ENCODE measurements at places on chromosomes 6 and 20.

DNA sequence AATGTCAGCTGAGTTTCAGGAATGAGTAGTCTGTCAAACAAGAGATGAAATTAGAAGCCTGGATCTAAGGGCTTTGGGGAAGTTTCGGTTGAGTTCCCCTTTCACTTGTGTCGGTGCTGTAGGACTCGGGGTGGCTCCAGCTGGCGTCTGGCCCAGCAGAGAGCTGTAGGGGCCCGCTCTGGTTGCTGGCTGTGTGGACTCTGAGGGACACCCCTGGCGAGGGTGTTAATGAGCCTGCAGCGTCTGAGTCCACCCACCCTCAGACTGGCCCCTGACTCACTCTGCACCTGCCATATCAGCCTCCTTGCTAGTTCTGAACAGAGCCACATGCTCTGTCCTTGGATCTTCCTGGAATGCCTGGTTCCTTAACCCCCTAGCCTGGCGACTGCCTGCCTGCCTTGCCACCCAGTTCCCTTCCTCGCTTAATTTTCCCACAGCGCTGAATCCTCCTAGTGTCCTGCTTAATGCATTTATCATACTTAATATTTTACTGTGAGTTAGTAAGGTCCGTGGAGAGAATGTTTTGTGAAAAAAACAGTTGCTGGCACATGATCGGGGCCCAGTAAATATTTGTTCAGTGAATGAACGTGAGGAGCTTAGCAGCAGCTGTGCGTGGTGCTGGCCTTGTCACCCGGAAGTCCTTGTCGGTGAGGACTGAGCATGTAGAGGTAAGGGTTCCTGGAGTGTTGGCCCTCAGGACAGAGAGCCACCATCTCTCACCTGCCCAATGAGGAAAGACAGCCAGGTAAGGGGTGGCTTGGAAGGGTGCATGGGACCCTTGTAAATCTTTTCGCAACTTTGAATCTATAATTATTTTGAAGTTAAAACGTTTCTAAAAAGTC is 1.6 kb downstream of the DNAJC5 start:
- no peak for DNase-seq

GRCh38 chr6:163427498-163428254 is 13.2 kb downstream of the QKI start:
- no peak for DNase-seq

DNA sequence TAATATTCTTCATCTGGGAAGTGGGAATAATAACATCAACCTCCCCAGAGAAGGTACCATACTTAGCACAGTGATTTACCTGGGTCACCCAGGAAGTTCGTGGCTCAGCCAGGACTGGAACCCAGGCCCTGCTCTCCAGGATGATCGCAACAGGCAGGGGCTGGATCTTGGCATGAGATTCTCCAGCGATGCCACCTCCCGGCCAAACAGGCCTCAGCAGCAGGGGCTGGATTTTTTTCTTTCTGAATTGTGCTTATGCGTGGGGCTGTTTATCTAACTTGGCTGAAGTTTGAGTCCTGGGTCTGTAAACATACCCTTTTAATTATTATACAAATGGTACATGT is 129.5 kb upstream of the PTPN1 start:
- no peak for DNase-seq

DNA sequence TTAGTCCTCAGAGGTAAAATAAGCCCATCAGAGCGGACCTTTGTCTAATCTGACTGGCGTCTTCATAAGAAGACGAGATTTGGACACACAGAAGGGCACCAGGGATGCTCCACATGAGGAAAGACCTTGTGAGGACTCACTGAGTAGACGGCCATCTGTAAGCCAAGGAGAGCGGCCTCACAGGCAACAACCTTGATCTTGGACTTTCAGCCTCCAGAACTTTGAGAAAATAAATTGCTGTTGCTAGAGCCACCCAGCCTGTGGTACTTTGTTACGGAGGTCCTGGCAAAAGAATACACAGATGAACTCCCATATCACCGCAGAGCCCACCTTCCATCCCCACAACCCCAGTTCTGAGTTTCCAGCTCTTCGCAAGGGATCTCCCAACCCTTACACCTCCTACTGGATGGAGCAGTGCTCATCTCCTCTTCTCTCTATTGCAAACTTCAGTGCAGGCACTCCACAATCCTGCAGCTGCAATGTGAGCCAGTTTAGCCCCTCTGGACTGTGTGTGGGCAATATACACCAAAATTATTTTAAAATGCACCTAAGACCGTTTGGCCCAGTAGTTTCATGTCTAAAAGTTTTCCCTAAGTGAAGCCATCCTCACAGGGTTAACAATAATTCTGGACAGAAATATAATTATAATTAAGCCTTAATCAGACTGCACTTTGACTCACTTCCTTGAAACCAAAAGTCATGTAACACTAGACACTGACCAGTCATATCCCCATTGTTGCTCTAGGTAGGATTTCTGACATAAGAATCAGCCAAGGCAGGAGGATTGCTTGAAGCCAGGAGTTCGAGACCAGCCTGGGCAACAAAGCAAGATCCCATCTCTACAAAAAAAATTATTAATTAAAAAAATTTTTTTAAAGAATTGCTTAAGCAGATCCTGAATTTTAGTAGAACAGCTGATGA is 8.8 kb upstream of the TRIM31 start:
- DNase-seq: no peak

DNA sequence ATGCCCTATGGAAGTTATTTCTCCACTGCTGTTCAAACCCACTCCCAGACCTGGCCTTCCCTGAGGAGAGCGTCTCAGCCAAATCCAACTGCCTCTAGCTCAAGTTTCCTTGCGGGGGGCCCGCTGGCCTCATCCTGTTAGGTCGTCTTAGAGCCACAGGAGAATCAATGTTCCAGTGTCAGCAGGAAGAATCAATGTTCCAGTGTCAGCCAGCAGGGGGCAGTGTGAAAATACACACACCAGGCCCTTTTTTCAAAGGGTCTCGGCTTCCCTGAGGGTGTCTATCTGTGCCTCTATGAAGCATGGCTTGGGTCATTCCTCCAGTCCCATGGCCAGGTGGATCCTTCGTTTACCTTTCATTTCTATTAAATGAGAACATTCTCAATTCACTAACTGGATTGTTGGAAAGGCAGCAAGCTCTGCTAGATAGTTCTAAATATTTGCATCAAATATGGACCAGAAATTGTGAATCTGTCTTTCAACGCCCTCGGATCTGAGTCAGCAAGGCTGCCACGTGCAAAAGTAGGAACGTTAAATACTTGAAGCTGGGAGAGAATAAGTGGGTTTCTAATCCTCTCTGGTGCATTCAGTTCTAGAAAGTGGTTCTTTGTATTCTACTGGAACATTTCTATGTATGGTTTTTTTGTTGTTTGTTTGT is 19.2 kb downstream of the PRND start:
- DNase-seq: no peak
